ENCODE measurements at places on chromosomes 7 and 10.

- no peak overlapping the region for H3K4me3 ChIP-seq
- no peak overlapping the region for H3K27ac ChIP-seq
- no peak for DNase-seq
Observed at GRCh38 chr10:35545878-35546590, 59.1 kb upstream of the GJD4 start.

- H3K4me1 ChIP-seq, result peaks cover under 1% of the 10 kb centered on the region
- DNase-seq, result no peak
- H3K36me3 ChIP-seq, result no peaks in the 10 kb centered on the region
- no peak overlapping the region for H3K4me3 ChIP-seq
- H3K27me3 ChIP-seq, result no peaks in the 10 kb centered on the region
Observed at GRCh38 chr10:12661671-12662070, 312.3 kb downstream of the CAMK1D start.

- no peak for DNase-seq
- peaks cover 25% of the 10 kb centered on the region for H3K27me3 ChIP-seq
- no peak overlapping the region for H3K27ac ChIP-seq
- no peaks in the 10 kb centered on the region for H3K36me3 ChIP-seq
- H3K4me1 ChIP-seq, result peaks cover 3% of the 10 kb centered on the region
- no peak overlapping the region for H3K4me3 ChIP-seq
Observed at GRCh38 chr7:24052572-24053260, 231.3 kb upstream of the NPY start.

DNA sequence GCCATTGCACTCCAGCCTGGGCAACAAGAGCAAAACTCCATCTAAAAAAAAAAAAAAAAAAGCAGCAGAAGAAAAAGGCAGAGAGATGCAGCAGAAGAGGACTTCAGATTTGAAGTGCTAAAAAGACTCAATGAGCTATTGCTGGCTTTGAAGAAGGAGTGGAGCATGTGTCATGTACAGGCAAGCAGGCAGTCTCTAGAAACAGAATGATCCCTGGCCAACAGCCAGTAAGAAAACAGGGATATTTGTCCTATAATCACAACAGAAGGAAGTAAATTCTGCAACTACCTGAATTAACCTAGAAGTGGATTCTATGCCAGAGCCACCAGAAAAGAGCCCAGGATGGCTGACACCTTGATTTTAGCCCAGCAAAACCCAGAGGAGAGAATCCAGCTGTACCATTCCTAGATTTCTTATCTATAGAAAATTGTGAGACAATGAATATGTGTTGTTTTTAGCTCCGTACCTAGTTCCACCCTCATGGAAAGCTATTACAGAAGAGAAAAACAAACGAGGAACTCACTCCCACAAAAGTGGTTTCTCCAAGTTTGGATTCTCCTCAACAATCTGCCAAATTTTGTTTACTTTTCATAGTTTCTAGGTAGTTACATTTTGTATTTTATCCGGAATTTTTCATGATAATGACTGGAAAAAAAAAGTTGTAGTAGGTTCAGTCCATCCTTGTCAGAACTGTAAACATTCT, 198.2 kb upstream of the GNAI1 start:
- H3K4me1 ChIP-seq, result no peaks in the 10 kb centered on the region
- no peak overlapping the region for H3K27ac ChIP-seq
- H3K4me3 ChIP-seq, result no peak overlapping the region

GRCh38 chr10:3102720-3103427, 35.5 kb downstream of the PFKP start:
- H3K4me3 ChIP-seq, result no peak overlapping the region
- H3K27ac ChIP-seq, result no peak overlapping the region
- H3K27me3 ChIP-seq, result no peaks in the 10 kb centered on the region
- peaks cover 53% of the 10 kb centered on the region for H3K36me3 ChIP-seq
- no peaks in the 10 kb centered on the region for H3K4me1 ChIP-seq

- no peaks in the 10 kb centered on the region for H3K4me1 ChIP-seq
- no peak overlapping the region for H3K4me3 ChIP-seq
- H3K36me3 ChIP-seq, result no peaks in the 10 kb centered on the region
- H3K27me3 ChIP-seq, result no peaks in the 10 kb centered on the region
Observed at GRCh38 chr10:66058594-66058993, 867.2 kb upstream of the LRRTM3 start.

- no peak for DNase-seq
- H3K27me3 ChIP-seq, result peaks cover 2% of the 10 kb centered on the region
- H3K4me3 ChIP-seq, result no peak overlapping the region
Observed at GRCh38 chr7:134220236-134220635, 93.1 kb downstream of the LRGUK start.

- H3K27me3 ChIP-seq, result no peaks in the 10 kb centered on the region
- DNase-seq, result no peak
- no peaks in the 10 kb centered on the region for H3K36me3 ChIP-seq
- H3K4me3 ChIP-seq, result no peak overlapping the region
Observed at GRCh38 chr10:52083422-52083821, 230.7 kb upstream of the DKK1 start.

DNA sequence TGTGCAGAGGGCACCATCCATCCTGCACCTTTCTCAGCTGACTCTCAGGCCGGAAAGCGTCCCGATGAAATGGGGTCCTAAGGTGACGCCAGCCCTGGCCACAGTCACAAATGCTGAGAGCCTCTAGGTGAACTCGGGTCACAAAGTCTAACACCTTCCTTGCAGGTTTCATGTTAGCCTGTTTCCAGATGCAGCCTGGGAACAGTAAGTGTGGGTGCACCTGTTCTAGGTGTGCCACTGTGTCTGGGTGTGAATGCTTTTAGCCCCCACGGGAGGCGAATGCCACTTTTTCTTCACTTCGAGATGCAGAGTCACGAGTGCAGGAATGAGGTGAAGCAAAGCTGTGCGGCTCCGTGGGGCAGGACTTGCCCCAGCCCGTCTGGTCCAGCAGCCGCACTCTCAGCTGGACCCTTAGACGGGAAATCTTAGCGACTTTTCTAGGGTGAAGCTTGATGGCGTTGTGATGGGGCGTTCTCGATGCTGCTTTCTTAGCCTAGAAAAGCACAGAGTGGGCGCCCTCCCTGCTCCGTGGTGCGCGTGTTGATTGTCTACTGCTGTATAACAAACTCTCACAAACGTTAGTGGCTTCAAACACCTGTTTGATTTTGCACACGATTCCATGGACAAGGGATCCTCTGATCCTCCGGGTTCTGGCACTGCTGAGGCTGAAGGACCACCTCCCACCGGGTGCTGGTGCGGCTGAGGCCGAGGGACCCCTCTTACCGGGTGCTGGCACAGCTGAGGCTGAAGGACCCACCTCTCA, 13.6 kb upstream of the VIPR2 start:
- H3K27me3 ChIP-seq, result peaks cover 4% of the 10 kb centered on the region
- no peaks in the 10 kb centered on the region for H3K36me3 ChIP-seq
- no peak overlapping the region for H3K27ac ChIP-seq
- no peaks in the 10 kb centered on the region for H3K4me1 ChIP-seq
- no peak for DNase-seq
- no peak overlapping the region for H3K4me3 ChIP-seq

- H3K27me3 ChIP-seq, result no peaks in the 10 kb centered on the region
Observed at GRCh38 chr10:22779331-22780019, 65.1 kb upstream of the PIP4K2A start.

DNA sequence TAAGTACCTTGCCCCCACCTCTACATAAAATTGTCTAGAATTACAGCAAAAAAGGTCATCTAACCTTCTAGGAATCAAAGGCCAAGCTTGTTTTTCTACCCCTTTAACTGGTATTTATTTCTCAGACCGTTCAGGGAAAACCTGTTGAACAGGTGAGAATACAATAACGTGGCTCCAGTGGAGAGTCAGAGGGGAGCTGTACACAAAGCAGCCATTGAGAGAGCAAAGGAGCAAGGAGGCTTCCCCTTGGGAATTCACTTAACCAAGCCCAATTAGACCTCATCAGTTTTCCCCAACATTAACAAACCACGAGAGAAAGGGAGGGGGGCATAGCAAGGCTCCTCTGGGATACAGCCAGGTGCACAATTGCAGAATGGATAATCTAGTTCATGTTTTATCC, 101.9 kb downstream of the ELMO1 start:
- peaks cover 53% of the 10 kb centered on the region for H3K4me1 ChIP-seq
- no peaks in the 10 kb centered on the region for H3K27me3 ChIP-seq
- DNase-seq, result no peak
- no peak overlapping the region for H3K27ac ChIP-seq

DNA sequence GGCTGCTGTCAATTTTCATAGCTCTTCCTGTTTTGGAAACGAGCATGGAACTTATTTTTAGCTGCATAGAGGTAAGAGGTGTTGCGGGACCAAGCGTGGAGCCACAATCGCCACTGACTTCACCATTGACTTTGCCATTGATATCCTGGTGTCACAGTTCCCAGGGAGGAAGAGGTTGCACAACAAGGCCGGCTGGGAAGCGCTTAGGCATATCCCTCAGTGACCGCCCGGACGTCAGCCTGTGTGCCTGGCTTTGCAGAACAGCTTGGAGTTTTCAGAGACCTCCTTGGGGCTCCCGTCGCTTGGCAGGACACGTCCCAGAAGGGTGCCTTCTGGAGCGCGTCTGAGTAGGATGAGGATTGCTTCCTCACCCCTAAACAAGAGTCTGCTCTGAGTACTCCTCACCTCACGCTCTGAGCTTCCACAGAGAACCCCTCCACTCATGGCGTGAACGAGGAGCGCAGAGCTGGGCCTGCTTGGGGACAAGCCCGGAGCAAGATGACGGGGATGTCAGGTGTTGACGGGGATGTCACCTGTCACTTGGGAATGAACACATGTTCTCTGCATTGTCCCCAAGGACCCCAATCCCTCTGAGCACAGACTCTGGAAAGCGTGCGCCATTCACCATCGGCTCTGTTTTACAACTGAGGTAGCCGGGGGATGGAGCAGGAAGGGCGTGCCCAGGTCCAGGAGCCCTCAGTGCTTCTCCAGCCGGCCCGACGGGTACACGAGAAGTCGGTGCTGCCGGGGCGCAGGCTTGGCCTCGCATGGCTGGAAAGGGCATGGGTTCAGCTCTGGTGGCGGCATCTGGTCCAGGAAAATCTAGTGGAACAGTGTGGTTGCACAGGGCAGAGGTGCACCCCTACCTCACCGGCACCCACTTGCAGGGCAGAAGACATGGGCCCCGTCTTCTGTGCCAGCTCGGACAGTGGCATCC, 192.3 kb upstream of the SHH start:
- no peak overlapping the region for H3K4me3 ChIP-seq
- no peaks in the 10 kb centered on the region for H3K36me3 ChIP-seq
- DNase-seq, result no peak
- H3K27ac ChIP-seq, result no peak overlapping the region
- H3K27me3 ChIP-seq, result peaks cover 10% of the 10 kb centered on the region

DNA sequence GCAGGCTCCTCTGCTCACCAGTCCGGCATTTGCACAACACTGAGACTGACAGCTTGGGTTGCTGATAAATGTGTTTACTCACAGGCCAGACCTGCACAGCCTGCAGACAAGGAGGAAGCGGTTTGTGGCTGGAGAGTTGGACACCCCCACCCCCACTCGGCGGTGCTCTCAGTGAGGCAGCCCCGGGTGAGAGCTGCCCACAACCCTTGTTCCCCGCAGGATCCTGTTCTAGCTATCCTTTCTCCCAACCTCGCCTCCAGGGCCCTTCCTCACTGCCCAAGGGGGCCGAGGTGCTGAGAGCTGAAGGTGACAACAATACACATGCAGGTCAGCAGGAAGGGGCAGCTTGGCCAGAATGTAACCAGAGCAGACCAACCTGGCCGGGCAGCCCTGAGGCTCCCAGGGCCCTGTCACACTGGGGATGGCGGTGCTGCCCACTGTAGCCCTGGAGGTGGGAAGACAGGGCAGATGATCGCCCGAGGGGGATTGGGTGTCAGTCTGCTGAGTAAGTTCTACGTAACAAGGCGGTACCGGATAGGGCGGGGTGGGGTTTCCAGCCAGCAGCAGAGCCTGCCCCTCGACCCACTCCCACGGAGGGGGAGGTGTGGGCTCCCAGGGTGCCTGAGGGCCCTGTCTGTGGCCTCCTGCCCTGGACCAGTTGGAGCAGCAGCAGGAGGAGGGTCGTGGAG, 2.1 kb upstream of the ADAM8 start:
- peak; percentile 64 for DNase-seq
- H3K4me3 ChIP-seq, result peak overlapping the region; percentile 75
- peaks cover 21% of the 10 kb centered on the region for H3K36me3 ChIP-seq
- H3K4me1 ChIP-seq, result peaks cover 35% of the 10 kb centered on the region

DNA sequence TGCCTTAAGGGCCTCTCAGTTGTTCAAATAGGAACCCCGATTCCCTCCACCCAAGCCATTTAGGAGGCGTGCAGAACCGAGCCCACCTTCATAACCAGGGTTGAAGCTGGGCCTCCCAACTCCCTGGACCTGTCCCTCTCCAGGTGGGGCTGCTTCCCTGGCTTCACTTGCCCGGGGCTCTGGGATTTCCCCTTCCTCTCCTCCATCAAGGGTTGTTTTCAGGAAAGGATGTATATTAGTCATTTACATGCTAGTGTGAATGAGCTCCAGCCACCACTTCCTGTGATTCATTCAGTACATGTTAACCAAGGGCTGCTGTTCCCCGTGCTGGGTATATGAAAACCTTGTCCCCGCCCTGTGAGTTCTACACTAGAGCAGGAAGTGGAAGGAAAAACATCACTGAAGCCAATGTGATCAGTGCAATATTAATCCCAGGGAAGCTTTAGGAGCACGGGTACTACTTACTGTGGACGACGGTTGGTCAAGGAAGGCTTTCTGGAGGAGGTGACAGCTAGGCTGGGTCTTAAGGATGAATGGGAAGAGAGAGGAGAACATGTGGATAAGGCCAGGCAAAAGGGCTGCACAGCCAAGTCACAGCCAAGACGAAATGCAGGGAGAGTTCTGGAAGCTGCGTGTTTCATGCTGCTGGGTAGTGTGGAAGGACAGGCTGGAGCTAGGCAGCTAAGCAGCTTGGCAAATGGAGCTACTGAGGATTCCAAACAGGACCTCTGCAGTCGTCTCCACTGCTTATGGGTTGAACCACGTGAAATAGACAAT, 150.1 kb upstream of the SHH start:
- H3K27me3 ChIP-seq, result peaks cover 11% of the 10 kb centered on the region
- DNase-seq, result peak; percentile 37
- peaks cover 30% of the 10 kb centered on the region for H3K4me1 ChIP-seq
- H3K36me3 ChIP-seq, result no peaks in the 10 kb centered on the region
- H3K27ac ChIP-seq, result peak overlapping the region; percentile 66
- H3K4me3 ChIP-seq, result no peak overlapping the region

DNA sequence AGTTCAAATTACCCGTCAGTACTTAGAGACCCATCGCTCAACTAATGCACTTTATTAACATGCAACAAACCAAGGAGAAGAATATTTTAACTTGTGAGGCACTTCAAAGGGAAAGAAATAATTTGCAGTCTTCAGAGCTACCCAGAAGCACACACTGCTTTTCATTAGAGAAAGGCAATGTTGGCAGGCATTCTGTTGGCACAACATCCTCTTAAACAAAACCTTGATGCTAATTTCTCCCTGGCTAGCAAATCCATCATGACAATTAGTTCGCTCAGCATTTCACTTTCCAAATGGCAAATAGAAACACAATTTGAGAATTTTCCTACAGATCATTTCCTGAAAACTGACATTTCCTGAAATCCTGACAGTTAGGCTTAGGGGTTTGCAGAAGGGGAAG, 155.6 kb upstream of the FAM13C start:
- no peaks in the 10 kb centered on the region for H3K36me3 ChIP-seq
- no peaks in the 10 kb centered on the region for H3K4me1 ChIP-seq
- no peak overlapping the region for H3K4me3 ChIP-seq
